ENCODE measurements at places on chromosomes 2 and 18.

DNA sequence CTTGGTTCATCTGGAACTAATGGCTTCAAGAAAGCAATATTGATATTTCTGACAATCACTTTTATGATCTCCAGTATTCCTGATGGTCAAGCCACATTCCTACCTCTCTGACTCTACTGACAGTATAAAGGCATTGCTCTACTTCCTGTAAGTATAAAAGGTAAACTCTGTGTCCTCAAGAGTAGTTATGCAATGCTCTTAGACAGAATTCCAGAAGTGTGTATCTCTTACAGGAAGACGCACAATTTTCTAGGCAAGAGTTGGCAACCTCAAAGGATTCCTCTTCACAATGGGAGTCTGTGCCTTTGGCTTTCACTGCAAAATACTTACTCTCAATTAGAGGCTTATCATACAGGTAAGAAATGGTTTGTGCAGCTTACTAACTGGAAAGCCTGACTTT, 100.1 kb downstream of the THADA start:
- no peak for DNase-seq

- no peak for DNase-seq
Observed at GRCh38 chr2:152075461-152076050, 23.3 kb downstream of the CACNB4 start.

DNA sequence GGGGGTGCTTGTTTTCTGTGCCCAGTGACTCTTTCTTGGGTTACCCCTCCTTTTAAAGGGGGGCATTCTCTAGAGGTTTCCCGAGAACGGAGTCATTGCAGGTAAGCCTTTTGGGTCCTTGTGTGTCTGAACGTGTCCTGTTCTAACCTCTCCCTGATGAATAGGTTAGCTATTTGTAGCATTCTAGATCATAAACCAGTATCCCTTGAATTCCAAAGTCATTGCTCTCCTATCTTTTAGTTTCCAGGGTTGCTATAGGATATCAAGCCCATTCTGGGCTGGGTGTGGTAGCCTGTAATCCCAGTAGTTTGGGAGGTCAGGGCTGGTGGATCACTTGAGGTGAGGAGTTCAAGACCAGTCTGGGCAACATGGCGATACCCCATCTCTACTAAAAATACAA, 65.9 kb upstream of the YWHAQ start:
- no peak for DNase-seq

DNA sequence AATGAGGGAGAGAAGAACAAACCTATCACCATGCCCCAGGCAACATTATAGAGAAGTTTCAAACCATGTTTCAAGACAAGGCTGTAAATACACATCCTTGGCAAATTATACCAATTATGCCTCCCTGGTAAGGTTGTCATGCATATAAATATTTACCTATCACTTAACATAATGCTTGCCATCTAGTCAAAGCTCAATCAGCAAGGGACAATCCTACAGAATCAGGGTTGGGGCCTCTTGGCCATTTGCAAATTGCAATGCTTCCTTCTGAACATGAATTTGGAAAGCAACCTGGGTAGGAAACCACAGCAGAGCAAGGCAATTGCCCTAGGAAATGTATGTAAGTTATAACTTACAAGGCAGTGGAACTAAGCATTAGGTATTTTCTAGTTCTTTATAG, 907.2 kb upstream of the CDH2 start:
- DNase-seq, result no peak

- no peak for DNase-seq
Observed at GRCh38 chr2:79585701-79586433, 73.0 kb downstream of the CTNNA2 start.
